Dermis microvascular lymphatic vessel endothelial cell (primary cell): ENCODE measurements at places on chromosomes 7 and 10. TPM values are rescaled to one million over a fixed set of nuclear protein-coding genes. Genes with fewer than 3 reads are reported as not detected.

The HERC4 gene
- 33.2 and 34.0 TPM in 2 replicates for total RNA-seq

The SH2D4B gene
- total RNA-seq, result under 0.01 and 0.13 TPM in 2 replicates

The SEMA3D gene
- total RNA-seq, result 9.4 and 11.0 TPM in 2 replicates

The SLC16A12 gene
- under 0.01 TPM in 1 of 2 replicates, not detected in the other for total RNA-seq

The AP1S1 gene
- 126 and 172 TPM in 2 replicates for total RNA-seq

The TEX36 gene
- not detected in 2 replicates for total RNA-seq

GRCh38 chr7:41006306-41006995 is 696.4 kb downstream of the INHBA start:
- DNase-seq, result no peak

DNA sequence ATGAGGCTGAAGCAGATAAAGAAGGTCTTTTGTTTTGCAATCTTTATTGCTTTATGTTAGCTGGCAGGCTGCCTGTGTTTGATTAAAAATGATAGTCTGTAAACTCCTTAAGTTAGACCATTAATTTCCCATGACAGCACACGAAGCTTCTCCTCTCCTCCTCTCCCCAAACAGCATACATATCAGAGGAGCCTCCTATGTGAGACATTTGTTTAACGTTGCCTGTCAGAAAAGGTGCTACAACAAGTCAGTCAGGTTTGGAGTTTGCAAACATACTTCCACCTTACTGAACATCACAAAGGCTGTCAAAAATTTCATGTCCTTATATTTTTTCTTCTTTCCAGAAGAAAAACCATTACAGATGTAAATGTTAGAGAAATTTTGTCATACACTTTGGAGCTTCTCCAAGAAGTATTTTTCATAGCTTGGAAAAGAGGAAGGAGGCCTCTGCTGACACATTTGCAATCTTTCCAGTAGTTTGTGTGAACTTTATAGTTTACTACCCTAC is 393.1 kb downstream of the EXOC4 start:
- DNase-seq, result no peak

DNA sequence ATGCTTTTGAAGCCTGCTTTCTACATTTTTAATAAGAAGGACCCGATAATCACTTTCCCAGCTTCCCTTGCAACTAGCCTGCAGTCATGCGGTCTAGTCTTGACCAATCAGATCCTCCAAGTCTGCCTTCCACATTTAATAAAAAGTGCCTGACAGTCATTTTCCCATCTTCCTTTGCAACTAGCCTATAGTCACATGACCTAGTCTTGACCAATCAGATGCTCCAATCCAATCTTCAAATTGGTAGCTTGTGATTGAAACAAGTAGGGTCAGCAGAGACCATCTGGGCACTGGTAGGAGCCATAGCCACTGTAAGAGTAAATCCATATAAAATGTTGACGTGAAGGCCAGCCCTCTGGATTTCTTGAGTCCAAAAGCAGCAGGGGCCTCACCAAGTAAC is 80.0 kb downstream of the NPTX2 start:
- no peak for DNase-seq

- DNase-seq, result no peak
Measured at GRCh38 chr7:41808541-41808940, 105.7 kb upstream of the INHBA start.

- DNase-seq, result no peak
Measured at GRCh38 chr10:133245439-133246235, 8.0 kb downstream of the VENTX start.
